ENCODE measurements at places on chromosomes 12 and 14. TPM values are rescaled to one million over a fixed set of nuclear protein-coding genes. Genes with fewer than 3 reads are reported as not detected.

CIT gene
- 21.7 TPM for total RNA-seq

FBLN5 gene
- total RNA-seq = 69.1 TPM

DNAJC22 gene
- total RNA-seq = 1.4 TPM

ALKBH2 gene
- total RNA-seq = 16.9 TPM

PPFIA2 gene
- total RNA-seq = 107 TPM

SOAT2 gene
- 0.44 TPM for total RNA-seq

KRT81 gene
- total RNA-seq = 0.22 TPM
